ENCODE measurements at places on chromosomes 6 and 20.

GRCh38 chr6:14735956-14736486, 509.8 kb upstream of the JARID2 start:
- DNase-seq: no peak

DNA sequence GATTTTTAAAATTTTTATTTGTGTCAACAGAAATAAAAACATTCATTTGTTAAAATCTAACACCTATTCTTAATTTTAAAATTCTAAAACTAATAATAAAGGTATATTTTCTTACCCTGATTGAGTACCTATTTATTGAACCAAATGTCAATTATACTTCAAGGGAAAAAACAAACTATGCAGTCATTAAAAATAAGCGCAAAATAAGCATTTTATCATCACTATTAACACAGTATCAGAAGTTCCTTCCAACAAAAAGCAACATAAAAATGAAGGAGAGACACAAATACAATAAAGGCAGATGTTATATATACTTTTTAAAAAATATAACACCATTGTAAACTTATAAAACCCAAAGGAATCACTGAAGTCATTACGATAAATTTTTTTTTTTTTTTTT, 52.7 kb downstream of the ZHX3 start:
- DNase-seq: no peak

GRCh38 chr6:34556031-34556471, at the start of gene SPDEF:
SPDEF (minus strand) TSS chr6:34556329; CDS start chr6:34544455, 11,874 bp downstream.
- no peak for DNase-seq

GRCh38 chr6:152127432-152128165, 320.1 kb downstream of the ESR1 start:
- no peak for DNase-seq

- DNase-seq: no peak
These were observed 5.7 kb downstream of the SDCBP2 start for GRCh38 chr20:1323256-1323655.

DNA sequence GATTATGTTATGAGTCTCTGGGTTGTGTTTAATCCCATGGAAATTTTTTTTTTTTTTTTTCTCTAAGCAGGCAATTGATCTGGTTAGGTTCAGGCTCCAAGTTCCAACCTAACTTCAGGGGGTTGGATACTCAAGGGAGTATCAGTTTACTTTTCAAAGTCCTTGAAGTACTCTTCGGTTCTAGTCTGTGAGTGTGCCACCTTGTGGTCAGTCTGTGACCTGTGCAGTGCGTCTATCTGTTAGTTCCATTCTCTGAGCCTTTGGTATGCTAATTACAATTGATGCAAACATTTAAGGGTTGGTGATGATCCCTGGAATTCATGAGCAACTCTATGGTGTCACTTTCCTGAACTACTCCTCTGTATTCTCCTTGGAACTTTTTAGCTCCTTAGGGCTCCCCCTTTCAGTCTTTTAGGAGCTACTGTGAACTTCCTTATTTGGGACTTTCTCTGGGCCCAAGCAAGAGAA, 342.0 kb downstream of the SOX4 start:
- DNase-seq: no peak

GRCh38 chr6:155115893-155116570, 120.9 kb downstream of the TIAM2 start:
- no peak for DNase-seq

- no peak for DNase-seq
These were observed 114.8 kb downstream of the LRFN2 start for GRCh38 chr6:40472353-40472752.

- no peak for DNase-seq
These were observed 492.1 kb upstream of the EYS start for GRCh38 chr6:66199171-66199570.

DNA sequence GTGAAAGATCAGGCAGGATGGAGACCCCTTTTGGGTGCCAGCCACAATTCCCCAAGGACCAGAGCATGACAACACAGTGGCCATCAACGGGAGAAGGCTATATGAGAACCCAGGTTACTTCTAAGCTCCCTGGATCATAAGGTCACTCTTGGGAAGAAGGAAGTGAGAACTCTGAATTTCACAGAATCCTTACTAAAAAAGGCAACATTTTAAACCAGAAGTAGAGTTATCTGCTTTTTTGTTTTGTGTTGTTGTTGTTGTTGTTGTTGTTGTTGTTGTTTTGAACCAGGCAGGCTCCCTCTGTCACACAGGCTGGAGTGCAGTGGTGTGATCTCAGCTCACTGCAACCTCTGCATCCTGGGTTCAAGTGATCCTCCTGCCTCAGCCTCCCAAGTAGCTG, 107.4 kb upstream of the TNFAIP3 start:
- no peak for DNase-seq

GRCh38 chr6:52820198-52820597, 16.6 kb upstream of the GSTA1 start:
- no peak for DNase-seq

GRCh38 chr20:51507216-51508036, 35.1 kb downstream of the NFATC2 start:
- DNase-seq: no peak

DNA sequence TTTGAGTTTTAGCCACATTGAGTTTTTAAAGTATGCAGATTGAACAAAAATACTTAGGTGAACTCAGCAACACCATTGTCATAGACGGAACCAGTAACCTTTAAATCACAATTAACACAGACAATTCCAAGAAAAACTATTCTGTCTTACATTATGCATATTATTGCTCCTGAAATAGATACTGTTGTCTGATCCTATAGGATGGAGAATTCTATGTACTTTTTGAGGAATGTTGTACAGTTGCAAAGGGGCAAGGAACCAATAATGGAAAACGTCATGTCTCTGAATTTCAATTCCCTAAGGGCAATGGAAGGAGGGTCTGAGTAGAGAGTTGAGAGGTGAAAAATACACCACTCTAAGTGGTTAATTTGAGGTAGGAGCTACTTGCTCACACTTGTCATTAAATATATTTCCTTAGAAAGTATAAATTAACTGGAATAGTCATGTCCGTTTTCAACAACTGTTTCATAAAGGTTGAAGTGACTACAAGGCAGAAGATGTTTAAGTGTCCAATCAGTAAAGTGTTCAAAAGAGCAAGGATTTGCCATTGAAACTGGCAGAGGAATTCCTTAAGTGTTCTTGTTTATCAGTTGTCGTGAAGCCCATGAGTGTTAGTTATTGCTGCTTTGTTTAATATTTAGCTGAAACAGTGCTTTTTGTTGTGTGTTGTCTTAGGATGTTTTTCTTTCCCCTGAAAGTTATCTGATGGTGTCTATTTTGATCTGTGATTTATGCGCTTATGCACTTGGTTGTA, 1.3 kb downstream of the NKAIN2 start:
- DNase-seq: no peak

DNA sequence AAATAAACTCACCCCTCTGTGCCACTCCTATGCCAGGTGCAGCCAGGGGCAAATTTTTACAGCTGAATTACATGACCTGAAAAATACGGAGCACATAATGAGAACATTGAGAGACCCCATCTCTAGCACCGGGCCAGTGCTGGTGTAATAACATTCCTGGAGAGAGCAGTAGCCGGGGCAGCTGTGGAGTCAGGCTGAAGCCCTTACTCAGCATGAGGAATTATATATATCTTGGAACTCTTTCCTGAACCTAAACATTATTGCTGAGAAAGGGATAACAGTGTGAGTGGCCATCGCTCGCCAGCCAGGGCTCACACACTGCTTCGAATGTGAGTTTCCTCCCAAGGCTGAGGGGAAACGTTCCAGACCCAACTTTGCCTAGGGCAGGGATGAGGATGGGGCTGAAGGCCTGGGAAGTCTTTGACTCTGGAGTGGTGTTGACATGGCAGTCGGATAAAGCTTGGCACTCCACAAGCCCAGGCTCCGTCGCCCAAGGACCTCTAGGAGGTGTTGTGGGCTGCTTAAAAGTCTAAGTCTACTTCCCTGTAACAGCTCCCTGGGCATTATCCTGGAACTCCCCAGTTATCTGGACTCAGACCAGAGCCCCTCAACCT, 269.8 kb downstream of the CDC5L start:
- DNase-seq: no peak

GRCh38 chr6:131575834-131576478, 2.9 kb downstream of the ARG1 start:
- no peak for DNase-seq

GRCh38 chr6:105483492-105483891, 80.6 kb upstream of the PREP start:
- no peak for DNase-seq

GRCh38 chr6:15763837-15764236, 101.0 kb upstream of the DTNBP1 start:
- no peak for DNase-seq

- no peak for DNase-seq
These were observed 48.8 kb upstream of the FBXO30 start for GRCh38 chr6:145863366-145863765.

DNA sequence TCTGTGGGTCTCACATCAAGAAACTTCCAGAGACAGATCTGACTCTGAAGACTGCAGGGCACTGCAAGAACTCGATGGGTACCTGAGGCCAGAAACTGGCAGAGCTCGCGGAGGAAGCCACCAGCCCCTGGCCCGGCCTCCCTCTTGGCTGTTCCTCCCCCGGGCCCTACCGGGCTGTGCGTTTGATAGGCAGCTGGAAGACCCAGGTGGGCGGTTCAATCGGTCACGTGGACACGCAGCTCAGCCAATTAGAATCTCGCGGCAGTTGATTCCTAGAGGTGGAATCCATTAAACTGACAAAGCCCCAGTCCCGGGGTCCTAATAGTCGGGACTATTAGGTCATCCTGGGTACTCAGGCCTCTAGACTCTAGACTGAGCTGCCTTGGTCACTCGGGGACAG, 154.2 kb upstream of the PROKR2 start:
- no peak for DNase-seq

GRCh38 chr6:47247227-47247797, 62.4 kb downstream of the TNFRSF21 start:
- DNase-seq: no peak

DNA sequence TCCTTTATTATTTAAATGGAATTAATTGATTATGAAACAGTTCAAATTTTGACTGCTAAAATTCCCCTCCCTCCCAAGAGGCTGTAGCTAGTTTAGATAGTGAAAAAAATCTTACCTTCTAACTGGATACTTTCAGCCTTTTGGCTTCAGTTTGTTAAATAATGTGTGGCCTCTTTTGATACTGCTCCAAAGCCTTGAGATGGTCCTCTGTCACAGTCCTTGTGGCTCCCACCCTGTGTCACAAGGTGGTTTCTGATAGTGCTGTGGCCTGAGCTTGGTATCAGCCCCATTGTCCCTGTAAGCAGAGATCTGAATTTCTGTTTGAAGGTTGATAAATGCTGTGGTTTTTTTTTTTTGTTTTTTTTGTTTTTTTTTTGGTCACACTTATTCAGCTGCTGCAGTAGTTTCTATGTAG, 20.8 kb downstream of the PANK2 start:
- no peak for DNase-seq

- DNase-seq: no peak
These were observed 43.3 kb downstream of the CHD6 start for GRCh38 chr20:41574802-41575389.

DNA sequence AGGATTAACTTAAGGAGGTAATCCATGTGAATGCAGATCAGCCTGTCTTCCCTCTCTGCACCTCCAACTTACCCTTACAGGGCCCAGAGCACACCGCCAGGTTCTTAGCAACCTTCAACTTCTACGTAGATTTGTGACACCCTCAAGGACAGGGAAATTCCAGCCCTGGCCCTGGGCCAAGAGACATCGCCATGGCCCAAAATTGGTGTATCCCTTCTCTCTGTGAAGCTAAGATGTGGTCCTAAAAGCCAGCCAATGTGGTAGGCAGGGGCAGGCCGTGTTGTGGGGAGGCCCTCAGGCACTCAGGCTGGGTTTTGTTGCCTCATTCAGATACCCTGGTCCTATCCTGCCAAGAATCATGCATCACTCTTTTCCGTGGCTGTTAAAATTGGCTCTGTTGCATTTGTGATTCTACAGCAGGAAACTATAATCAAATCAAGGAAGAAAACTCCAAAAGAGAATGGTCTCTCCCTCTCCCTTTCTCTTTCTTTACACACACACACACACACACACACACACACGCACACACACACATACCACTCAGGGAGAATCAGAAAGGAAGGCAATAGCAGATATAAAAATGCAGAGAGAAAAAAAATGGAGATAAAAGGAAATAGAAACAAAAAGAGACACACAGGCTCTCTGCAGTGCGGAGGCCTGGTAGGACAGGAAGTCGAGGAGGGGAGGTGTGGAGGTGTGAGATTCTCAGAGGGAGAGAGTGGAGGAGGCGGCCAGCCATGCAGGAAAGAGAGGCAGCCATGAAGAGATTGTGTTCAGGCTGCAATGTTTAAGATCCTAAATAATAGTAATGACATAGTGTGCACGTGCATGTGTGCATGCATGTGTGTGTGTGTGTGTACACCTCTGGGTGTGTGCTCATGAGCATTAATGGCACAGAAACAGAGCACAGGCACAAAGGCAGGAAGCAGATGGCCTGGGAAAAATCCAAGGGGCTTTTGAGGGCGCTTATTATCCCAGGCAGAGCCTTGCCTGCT, 201.8 kb upstream of the LRFN2 start:
- no peak for DNase-seq

GRCh38 chr6:105135907-105136430, 43.8 kb downstream of the POPDC3 start:
- no peak for DNase-seq

GRCh38 chr20:5654557-5654956, 95.6 kb upstream of the SHLD1 start:
- DNase-seq: no peak

DNA sequence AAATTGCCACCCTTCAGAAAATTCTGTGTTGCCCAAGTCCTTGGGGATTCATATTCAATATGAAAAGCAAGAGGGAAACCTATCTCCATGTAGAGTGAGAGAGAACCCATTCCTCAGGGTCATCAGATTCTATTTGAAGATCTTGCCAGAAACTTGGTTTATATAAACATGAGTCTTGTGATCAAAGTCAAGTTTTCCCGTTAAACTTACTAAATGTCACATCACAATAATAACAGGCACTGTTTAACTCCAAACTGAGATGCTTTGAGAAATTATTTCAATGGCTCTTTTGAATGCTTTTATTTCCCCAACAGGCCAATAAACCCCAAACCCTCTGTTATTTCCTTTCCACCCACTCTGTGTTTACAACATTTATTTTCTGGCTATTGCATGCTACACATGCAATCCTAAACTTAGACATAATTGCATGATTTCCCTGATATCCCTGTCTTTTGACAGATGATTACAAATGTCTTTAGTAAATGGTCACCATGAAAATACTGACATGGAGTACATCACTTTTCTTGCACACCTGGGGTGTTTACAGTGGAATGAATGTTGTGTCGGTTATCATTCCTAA, 31.1 kb upstream of the SSTR4 start:
- DNase-seq: no peak

GRCh38 chr6:47034926-47035325, 7.2 kb downstream of the ADGRF1 start:
- DNase-seq: no peak

- DNase-seq: no peak
These were observed 677.6 kb downstream of the KIF16B start for GRCh38 chr20:15895560-15896084.

- peak; percentile 81 for DNase-seq
These were observed 118.2 kb upstream of the DST start for GRCh38 chr6:56760842-56761241.

DNA sequence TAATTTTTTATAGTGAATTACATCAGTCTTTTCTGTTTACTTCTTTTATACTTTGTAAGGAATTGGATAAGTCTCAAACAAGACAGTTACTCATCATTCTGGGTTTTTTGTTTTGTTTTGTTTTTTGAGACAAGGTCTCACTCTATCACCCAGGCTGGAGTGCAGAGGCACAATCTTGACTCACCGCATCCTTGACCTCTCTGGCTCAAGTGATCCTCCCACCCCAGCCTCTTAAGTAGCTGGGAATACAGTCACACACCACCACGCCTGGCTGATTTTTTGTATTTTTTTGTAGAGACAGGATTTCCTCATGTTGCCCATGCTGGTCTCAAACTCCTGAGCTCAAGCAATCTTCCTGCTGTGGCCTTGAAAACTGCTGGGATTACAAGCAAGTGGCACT, 524.3 kb downstream of the EYS start:
- no peak for DNase-seq

Data from SK-N-MC (cell line).